ENCODE measurements at places on chromosomes 4 and X.

DNA sequence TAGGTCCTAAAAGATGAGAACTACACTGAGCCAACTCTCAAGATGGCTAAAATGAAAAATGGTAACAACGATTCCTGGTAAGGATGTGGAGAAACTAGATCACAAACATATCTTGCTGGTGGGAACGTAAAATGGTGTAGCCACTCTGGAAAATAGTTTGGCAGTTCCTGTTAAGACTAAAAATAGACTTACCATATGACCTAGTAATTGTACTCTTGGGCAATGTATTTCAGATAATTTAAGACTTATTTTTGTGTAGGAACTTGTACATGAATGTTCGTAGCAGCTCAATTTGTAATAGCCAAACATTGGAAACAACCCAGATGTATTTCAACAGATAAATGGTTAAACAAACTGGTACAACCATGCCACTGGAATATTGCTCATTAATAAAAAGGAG, 106.2 kb downstream of the HDAC8 start:
- DNase-seq = no peak

DNA sequence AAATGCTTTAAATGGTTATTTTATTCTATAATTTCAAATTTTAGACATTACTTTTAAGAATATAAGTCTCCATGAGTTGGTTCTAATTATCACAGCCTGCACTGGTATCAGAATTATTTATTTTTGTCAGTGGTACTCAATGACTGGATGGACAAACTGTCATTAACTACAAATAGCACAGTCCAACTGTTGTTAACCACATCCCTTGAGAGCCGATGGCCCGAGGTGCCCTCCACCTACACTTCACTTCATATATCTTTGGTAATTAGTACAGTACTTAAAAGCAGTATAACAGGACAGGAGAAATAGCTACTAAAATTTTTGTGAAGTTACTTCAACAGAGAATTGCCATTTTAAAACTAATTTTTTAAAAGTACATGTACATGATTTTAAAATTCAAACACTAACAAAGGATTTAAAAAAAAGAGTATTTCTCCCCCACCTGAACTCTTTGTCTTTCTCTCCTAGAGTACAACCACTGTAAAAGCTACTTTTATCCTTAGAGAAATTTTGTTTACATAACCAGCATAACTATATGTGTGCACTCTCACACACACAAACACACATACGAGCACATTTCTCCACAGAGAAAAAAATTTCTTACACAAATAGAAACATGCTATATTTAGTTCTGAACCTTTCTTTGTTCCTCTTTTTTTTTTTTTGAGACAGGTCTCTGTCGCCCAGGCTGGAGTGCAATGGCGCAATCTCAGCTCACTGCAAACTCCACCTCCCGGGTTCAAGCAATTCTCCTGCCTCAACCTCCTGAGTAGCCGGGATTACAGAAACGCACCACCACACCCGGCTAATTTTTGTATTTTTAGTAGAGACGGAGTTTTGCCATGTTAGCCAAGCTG, 6.5 kb downstream of the TIFA start:
- no peak for DNase-seq

- DNase-seq = peak; percentile 58
Measured at GRCh38 chrX:119488749-119489148, 20.5 kb downstream of the SLC25A5 start.

DNA sequence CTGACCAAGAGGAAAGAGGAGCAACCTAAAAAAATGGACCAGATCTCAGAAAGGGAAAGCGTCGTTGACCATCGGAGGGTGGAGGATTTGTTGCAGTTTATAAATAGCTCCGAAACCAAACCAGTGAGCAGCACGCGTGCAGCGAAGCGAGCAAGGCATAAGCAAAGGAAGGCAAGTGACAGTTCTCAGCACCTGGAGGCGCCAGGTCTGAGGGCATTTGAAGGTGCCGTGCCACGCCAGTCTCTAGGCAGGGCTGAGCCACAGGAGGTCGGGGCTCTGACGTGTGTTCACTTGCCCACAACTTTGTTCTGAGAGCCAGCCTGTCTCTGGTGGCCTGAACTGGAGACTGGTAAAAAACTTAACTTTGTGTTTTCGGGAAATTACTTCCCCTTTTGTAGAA, 59.7 kb downstream of the TNIP2 start:
- no peak for DNase-seq

DNA sequence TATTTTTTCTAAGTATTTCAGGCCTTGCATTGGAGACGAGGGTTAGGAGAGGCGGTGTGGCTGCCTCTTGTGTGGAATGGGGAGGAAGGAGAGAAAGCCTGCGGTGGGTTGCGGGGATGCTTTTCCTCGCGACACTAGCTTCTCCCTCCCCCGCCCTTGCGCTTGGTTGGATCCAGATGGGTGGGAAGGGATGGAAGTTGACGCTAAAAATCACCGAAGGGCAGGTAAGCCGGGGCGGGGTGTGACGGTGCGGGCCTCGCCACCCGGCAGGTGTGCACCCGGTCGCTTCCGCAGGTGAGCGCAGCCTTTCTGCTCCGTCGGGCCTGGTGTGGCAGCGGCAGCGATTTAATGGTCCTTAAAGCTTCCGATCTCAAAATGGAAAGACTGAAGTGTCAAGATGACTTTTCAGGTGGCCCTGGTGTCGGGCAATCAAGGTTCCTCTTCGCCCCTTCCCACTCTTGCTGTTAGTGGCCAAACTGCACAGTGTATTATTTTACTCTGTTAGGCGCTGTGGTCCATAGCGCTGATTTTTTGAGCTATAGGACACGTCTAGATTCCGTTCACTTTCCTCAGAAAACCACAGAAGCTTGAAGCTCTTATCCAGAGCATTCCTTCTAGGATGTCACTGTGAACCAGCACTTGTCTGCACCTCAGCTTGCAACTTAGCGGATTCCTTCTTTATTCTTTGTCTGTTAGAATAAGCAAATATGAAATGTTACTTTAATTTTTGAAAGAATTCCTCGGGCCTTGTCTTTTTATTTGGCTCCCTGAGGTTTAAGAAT, 765 bp downstream of the ENOPH1 start:
- DNase-seq = no peak

- DNase-seq = no peak
Measured at GRCh38 chr4:38983291-38983690, 48.9 kb downstream of the TMEM156 start.

- DNase-seq = no peak
Measured at GRCh38 chr4:40206426-40206825, 9.6 kb downstream of the RHOH start.

DNA sequence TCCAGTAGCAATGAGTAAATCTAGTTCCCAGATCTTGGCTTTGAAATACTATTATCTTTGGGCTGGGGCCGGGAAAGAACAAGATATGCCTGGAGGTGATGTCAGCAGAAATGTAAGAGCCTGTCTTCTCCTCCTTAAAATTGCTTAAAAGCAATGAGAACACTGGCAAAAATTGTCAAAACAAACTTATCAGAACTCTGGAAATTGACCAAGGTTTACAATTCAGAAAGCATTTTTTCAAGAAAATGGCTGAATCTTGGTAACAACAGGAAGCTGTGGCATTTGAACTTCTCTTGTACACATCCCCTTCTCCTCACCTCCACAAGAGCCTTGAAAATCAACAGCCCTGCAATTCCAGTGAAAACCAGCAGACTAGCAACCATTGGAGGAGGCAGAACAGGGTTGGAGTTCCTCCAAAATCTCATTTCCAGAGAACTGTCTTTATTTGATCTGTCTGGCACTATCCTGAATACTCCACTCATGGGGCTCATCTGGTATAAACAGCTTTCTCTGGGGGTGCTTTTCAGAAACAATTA, 13.5 kb downstream of the TIMP1 start:
- no peak for DNase-seq

DNA sequence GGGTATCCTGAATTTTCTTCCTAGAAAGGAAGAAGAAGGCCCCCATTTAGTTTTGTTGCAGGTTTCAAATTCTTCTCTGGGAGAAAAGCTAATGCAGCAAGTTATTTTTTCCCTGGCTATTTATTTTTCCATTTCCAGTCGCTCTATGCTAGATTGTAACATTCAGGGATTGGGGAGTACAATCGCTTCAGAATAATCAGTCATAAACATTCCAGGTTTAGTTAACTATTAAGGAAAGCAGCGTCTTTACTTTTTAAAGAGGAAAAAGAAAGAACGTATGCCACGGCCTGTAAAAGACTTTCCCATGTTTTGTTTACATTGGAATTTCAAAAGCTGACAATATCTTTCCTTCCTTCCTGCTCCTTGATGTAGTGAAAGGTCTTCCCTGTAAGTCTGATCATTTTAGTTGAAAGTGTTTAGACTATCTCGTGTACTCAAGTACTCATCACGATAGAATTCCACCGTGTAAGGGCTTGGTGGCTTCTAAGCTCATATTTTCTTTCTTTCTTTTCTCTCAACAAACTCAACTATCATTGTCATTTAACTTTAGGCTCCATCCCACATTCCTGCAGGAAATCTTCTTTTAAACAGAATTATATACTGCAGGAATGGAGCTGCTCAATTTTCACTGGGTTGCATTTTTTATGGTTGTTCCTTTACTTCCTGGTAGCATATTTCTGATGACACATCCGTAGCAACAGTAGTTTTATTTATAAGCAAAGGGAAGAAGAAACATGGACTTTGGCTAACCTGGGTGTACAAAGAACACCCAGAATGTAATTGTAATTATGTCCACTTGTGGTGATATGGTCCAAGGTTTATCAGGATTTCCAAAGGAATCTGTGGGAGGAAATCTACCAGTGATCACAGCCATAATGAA, 213.1 kb upstream of the FAT1 start:
- peak; percentile 25 for DNase-seq

GRCh38 chrX:78118628-78119027, 14.6 kb downstream of the PGK1 start:
- no peak for DNase-seq

- DNase-seq = no peak
Measured at GRCh38 chrX:31092476-31092875, 20.6 kb upstream of the FTHL17 start.

DNA sequence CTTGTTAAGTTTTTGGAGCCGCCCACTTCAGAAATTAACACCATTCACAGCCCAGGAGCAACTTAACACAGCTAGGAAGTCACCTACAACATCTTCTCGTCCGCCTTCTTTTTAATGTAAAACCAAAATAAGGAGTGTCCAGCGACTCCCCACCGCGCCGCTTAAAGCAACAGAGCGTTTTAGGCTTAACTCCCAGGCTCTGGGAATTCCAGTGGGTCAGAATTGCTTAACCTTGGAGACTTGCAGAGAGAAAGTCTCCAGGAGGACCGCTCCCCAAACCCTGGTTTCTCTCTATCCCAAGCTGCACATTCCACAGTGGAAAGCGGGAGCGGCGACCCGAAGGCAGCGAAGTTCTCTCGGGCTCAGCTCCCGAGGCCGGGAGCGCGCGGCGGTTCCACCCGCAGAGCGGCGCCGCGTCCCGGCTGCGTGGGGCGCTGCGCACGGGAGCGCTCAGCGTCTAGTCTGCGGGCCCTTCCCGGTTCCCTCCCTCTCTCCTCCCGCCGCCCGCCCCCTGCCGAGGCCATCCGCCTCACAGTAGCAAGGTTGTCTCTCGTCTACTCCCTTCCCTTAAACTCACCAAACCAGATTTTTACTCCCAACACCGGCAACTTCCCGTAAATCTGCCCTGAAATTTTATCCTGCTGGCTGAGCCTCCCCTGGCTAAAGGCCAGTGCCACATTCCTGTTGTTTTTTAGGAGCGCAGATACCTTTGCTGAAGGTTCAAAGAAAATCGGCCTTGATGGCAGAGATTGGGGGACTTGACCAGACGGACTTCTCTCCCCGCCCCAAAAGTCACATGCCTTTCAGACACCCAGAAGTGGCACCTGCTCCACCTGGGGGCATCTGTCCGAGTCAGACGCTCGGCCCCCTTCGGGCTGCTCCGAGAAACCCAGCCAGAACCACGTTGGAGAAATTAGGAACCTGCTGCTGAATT, at the start of gene RBM47:
Gene RBM47, minus strand, starts transcription at position 464 of the 934 bp plus-strand sequence. CDS start 190,971 bp downstream, outside the sequence.
- DNase-seq = peak; percentile 89

DNA sequence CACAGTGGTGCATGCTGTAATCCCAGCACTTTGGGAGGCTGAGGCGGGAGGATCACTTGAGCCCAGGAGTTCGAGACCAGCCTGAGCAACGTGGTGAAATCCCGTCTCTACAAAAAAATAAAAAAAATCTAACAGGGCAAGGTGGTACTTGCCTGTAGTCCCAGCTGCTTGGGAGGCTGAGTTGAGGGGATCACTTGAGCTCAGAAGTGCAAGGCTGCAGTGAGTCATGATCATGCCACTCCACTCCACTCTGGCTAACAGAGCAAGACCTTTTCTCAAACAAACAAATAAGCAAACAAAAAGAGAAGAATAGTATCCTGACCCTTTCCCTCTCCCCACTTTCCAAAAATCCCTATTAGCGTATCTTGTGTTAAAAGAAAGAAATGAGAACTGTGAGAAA, 52.7 kb downstream of the NPY1R start:
- DNase-seq = no peak

DNA sequence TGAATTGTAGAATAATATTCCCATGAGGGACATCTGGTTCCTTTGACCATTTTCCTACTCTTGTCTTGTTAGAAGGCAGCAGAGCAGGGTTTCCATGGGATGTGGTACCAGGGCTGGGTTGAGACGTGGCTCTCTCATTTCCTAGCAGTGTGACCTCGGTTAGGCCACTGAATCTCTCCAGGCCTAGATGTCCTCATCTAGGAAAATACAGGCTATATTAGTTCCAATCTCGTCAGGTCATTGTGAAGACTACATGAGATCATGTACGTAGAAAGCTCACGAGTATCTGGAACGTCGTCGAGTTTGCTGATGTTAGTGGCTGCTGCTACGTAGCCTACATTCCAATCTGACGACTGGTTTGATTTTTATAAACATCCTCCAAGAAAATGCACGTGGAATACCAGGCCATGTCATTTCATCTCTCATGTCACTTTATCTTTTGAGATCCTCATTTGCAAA, 278.2 kb upstream of the GATB start:
- DNase-seq = no peak

GRCh38 chr4:88866862-88867550, 169.4 kb upstream of the NAP1L5 start:
- DNase-seq = no peak

DNA sequence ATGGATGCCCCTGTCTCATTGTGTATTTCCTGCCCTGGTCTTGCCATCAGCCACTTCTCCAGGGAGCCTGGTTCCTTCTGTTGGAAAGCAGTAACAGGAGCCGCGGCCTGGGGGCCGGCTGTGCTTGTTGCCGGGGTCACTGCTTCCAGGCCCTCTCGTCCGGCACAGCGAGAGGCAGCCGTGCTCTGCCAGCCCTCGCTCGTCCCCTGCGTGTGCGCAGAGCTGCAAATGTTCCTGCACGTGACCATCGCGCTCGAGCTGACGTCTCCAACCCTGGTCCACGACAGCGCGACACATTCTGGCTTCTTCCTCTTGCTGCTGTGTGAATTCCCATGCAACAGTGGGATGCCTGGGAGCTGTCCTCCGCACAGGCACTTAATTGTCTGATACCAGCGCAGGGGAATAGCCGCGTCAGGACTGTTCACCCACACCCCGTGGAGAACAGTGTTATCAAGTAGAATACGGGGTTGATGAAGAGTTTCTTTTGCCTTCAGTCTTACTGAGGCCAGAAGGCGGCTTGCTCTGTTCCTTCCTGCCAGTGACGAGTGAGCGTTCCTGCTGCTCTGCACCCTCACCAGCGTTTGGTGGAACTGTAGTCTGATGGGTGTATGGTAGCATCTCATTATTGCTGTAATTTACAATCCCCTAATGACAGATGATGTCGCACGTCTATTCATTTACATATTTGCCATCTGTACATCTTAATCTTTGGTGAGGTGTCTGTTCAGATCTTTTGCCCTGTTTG, 12.3 kb downstream of the PDE6B start:
- no peak for DNase-seq
